ENCODE measurements at places on chromosomes 2 and 18.

GRCh38 chr2:152406119-152406835, 71.3 kb downstream of the FMNL2 start:
- no peak for DNase-seq

DNA sequence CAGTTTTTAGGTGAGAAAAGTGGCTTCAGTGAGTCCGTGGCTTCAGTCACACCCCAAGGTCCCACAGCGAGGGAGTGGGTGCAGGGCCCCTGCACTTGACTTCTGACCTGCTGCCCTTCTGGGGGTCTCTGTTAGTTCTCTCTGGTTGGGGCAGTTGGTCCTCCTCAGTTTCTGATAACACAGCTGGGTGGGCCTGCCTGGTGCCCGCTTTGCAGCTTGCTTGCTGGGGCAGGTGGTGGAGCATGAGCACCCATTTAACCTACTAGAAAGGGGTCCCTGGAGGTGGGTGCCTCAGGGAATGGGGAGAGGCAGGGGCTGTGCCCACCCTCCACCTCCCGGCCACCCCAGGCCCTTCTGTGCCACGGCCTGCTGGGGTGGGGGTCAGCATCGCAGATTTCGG, 83.2 kb downstream of the ASB1 start:
- no peak for DNase-seq

DNA sequence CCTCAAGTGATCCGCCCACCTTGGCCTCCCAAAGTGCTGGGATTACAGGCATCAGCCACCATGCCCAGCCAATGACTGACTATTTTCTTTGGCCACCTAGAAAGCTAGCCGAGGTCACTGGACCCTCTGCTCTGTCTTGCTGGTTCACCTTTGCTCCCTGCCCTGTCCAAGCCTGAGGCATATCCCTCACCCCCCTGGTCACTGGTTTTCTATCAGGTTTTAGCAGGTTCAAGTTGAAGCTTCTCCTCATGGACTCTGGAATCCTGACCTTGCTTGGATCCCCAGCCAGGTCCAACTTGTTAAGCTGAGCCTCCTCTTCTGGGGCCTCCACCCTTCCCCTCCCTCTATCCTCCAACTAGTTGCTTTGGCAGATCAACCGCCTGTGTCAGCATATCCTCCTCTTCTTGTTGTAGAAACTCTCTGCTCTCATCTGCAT, 33.4 kb downstream of the PAX8 start:
- no peak for DNase-seq

DNA sequence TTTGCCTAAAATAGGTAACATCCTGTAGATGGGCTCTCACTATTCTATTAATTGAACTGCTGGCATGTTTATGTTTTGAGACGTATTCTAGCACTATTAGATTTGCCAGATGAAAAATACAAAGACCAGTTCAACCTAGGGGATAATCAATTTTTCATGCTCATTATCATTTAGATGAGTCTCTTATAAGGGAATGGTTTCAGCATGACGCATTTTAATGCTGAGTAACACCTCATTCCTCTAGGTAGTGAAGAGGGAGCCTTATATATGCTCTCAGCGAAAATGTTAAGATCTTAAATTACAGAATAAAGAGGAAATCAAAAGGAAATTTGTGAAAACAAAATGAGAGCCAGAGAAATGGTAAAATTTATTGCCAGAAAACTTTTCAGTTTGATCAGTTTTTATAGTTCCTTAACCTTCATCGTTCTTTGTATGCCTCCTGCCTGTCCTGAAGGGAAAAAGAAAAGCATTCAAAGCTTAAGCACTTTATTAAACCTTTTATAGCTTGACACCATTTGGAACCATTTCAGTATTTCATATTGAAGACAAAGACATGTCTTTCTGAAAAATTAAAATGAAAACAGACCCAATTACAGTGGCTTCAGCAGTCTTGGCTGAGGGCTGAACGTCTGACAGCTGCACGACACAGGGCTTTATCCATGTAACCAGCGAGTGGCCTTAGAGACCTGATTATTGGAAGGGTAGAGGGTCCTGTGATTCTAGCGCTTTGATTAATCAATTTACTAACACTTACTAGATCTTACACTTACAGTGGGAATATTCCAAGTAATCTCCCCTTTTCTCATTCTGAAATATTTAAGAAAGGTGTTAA, 112.8 kb downstream of the ADCYAP1 start:
- DNase-seq: no peak

- DNase-seq: peak; percentile 29
These were observed 6.3 kb downstream of the MTERF4 start for GRCh38 chr2:241095594-241096290.

DNA sequence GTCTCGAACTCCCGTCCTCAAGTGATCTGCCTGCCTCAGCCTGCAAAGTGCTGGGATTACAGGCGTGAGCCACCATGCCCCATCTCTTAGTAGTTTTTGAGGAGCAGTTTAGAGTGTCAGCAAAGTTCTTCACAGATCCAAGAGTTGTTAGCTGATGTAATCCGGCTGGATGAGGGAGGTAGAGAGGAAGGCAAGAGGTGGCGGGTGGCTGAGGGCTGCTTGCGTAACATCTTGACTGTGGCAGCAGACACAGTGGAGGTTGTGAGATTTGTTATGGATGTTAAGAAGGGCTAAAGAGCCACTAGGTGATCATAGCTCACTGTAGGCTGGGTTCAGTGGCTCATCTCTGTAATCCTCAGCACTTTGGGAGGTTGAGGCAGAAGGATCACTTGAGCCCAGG, 19.5 kb upstream of the FAM136A start:
- no peak for DNase-seq

DNA sequence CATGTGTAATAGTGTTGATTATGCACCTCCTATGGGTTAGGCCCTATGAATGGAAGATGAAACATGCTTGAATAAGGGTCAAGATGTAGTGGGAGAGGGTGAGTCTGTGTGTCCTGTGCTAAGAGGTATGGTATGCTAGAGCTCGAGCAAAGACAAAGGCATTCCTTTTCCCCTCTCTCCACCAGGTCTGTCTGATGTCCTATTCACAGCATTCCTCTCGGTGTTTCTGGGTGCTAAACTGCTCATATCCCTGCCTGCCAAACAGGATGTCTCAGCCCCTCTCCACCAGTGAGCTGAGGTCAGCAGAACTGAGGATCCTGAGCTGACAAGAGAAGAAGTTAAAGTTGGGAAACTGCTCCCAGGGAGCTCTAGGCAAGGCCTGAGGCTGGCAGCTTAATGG, 344.9 kb downstream of the TSN start:
- no peak for DNase-seq

DNA sequence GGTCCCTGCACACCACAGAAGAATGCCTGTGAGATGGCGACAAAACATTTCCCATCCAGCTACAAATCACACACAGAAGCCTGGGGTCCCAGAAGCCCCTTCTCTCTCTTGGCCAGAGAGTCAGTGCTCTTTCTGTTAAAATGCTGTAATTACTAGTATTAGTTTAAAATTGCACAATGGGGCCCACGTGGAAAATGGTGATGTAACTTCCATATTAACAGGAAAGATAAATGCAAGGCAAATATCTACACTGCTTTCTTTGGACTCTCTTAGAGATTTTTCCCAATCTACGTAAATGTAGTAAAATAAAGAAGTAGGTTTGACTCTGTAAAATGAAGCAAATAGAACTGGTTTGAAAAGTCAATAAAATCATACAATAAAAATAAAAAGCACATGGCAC, 113.9 kb upstream of the TFCP2L1 start:
- DNase-seq: no peak

- no peak for DNase-seq
These were observed 62.5 kb upstream of the RAPGEF4 start for GRCh38 chr2:172673056-172673683.

DNA sequence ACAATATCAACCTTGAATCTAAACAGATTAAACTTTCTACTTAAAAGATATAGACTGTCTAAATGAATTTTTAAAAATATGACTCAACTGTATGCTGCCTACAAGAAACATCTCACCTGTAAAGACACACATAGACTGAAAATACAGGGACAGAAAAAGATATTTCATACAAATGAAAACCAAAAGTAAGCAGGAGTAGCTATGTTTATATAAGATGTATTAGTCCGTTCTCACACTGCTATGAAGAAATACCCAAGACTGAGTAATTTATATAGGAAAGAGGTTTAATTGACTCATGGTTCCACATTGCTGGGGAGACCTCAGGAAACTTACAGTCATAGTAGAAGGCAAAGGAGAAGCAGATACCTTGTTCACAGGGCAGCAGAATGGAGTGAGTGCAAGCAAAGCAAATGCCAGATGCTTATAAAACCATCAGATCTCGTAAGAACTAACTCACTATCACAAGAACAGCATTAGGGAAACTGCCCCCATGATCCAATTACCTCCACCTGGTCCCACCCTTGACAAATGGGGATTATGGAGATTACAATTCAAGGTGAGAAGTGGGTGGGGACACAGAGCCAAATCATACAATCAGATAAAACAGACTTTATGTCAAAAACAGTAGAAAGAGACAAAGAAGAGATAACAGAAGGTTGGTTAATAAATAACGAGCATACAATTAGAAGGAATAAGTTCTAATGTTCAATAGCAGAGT, 214.4 kb upstream of the SLC39A10 start:
- no peak for DNase-seq

DNA sequence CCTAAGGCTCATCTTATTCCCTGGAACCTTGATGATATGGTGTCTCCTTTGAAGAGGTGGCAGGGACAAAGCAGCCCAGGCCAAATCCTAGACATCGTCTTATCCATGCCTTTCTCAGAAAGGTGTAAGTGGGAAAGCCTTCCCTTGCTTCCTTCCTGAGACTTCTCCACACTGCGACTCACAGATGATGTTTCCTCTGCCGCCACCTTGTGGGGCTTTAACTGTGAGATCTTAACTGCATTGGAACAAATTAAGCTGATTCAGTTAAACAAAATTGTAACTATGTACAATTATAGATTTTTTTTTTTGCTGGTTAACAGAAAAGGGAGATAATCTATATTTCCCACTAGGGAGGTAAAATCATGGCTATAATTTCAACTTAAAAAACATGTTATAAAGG, 10.0 kb upstream of the GCA start:
- DNase-seq: no peak

DNA sequence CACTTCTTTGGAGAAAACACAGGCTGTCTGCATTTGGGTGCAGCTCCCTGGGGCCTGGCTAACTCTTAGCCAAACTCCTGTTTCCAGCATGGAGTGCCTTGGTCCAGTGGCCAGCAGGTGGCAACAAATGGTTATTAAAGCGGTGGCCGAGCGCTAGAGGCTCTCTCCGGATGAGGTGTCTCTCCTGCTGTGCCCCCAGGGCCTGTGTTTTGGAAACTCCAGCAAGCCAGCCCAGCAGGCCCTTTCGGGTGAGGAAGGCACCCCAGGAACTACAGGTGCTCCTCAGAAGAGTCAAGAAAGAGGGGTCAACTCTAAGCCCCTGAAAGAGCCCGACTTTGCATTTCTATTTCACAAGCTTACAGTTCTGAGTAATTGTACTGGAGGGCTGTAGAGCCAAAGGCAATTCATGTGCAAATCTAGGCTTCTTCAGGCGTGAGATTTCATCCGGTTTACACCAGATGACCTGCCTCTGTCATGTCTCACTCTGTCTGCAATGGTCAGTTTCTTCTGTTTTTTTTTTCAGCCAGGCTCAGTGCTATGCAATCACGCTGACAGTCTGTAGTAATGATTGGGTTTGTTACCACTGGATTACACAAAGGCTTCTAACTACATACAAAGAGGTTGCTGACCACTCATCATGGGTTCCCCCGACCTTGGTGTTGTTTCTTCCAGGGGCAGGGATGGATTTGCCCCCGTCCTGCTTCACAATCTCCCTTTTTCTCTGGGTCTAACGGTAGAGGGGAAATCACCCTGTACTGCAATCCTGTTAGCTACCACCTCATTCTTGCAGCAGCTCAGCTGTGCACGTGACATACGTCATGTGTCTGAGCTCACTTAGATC, 7.6 kb upstream of the CHRNA1 start:
- DNase-seq: no peak

DNA sequence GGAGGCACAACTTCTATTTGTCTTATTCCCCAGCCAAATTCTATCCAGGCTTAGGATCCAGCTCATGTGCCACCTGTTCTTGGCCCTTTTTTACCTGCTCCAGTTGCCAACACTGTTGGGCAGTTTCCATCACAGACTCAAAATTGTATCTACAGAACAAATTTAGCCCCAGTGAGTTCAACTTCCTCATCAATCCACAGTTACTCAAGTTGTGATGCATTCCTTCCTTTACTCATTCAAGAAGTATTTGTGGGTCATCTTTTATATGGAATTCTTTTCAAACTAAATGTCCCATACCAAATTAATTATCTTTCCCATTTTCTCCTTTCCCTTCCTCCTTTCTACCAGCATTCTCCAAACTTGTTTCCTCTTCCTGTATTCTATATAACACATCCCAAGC, 12.7 kb upstream of the DDX18 start:
- DNase-seq: no peak

DNA sequence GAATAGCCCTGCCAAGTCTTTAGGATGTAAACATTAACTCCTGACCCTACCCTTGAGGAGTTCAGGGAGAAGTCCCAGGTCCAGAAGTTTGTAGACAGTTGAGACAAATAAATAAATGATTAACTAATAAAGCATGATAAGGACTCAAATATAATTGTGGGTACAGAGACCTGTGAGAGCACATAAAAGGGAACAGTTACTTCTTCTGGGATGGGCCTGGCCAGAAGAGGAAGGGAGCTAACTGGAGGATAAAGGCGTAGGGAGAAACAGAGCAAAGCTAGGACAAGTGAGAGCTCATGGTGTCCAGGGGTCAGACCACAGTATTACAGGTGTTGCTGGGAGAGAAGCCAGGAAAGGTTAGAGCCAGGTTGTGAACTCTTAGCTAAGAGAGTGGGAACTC, 3.0 kb downstream of the LCLAT1 start:
- no peak for DNase-seq

DNA sequence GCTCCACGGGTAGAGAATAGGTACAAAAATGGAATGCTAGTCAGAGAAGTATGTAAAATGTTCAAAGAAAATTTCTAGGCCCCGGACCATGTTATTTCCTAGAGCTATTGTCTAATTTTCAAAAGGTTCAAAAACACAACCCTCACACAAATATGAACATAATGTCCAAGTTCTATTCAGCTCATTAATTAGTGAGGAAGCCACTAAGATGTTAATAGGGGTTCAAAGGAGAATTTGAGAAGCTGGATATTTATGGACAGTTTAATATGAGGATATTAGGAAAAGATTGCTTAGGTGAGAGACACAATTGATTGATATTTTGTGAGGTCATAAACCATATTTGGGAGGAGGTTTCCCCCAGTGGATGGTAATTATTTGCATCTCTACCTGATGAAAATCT, 710.6 kb upstream of the ID2 start:
- DNase-seq: no peak

- DNase-seq: no peak
These were observed 84.6 kb upstream of the GYPC start for GRCh38 chr2:126571403-126571802.

- peak; percentile 40 for DNase-seq
These were observed 80.9 kb downstream of the NABP1 start for GRCh38 chr2:191758518-191759507.

DNA sequence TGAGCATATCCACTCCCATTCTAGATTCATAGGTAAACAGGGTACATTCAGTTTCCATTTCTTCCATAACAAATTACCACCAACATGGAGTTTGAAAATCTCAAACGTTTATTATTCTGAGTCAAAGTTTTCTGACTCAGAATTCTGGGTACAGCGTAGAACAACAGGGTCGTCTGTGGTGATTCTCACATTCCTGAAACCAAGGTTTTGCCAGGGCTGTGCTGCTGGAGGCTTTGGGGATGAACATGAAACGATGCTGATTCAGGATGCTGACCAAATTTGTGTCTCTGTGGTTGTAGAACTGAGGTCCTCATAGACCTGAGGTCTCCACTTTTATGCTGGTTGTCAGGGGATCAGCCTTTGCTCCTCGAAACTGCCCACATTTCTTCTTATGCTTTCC, 255.7 kb downstream of the DSEL start:
- DNase-seq: no peak
